GM23338 (cell line): ENCODE measurements at places on chromosomes 7 and 10. TPM values are rescaled to one million over a fixed set of nuclear protein-coding genes. Genes with fewer than 3 reads are reported as not detected.
A peak's percentile ranks its signal among the peaks of the same experiment; 100 is the strongest.

Gene ABCB4
- total RNA-seq = 1.2 and 3.0 TPM in 2 replicates

DNA sequence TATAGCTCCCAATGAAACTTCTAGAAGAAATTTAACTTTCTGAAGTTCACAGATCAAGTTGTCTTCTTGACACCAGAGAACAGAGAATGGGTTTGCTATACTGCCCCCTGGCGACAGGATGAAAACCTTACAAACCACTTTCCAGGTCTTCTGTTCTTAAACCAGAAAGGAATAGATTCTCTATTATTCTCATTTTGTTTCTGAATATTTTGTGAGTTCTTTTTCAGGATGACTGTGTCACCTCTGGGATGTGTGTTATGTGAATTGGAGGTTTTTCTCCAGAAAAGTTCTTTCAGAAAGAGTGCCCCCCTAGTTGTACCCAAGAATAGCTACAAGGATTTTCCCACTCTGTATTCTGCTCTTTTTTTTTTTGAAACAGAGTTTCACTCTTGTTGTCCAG, 6.3 kb downstream of the IFT22 start:
- DNase-seq = peak; percentile 86

- no peak for DNase-seq
These were observed 7.1 kb downstream of the FGFR2 start for GRCh38 chr10:121591186-121591585.

GRCh38 chr10:72337039-72337629, 17.6 kb downstream of the DNAJB12 start:
- DNase-seq = peak; percentile 76

Gene ZNF425
- total RNA-seq = 4.3 and 5.0 TPM in 2 replicates

Gene TEX36
- total RNA-seq = not detected in 2 replicates

DNA sequence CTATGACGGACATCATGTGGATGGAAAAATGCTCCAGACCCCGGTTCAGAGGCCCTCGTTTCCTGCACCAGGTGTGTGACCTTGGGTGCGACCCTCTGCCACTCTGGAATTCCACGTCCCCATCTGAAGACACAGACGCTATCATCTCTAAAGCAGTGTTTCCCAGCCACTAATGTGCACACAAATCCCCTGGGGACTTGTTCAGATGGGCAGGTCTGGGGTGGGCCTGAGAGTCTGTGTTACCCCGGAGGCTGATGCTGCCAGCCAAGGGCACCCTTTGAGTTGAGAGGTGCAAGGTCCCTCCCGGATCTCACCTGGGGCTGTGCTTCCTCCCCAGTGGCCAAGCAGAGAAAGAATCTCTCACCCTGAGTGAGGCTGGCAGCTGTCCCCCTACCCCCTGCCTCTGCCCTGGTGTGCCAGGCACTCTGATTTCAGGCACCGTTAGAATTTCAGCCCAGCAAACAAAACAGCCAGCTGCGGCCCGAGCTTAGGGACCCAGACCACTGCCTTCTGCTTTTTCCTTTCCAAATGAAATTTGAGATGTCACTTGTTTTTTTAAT, 90.0 kb downstream of the SLIT1 start:
- no peak for DNase-seq

Gene SPDYE1
- not detected in 2 replicates for total RNA-seq

GRCh38 chr7:28890137-28890536, 68.0 kb downstream of the TRIL start:
- peak; percentile 96 for DNase-seq

GRCh38 chr10:26254616-26255015, 38.0 kb downstream of the GAD2 start:
- DNase-seq = no peak

GRCh38 chr7:158473221-158473620, 114.4 kb downstream of the PTPRN2 start:
- peak; percentile 68 for DNase-seq

Gene ING3
- 17.8 and 32.0 TPM in 2 replicates for total RNA-seq

Gene OR2A5
- total RNA-seq = not detected in 2 replicates

Gene IDI2
- not detected in 2 replicates for total RNA-seq

Gene INPP5F
- 80.3 and 86.0 TPM in 2 replicates for total RNA-seq

DNA sequence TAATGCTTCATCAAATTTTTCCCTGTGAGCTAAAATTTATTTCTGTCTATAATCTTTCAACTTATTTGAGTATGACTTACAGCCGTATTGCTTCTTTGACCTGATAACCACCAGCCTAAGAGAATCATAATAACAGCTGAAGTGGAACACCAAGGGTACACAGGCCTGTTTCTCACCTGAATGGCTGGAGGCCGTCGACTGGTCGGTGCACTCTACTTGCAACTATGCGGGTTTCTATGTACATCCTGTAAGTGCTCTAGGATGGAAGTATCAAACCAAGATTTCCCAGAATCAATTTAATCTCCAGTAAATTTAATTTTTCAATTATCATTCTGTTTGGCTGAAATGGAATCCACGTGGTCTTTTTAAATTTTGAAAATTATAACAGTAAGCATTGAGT, 504.8 kb upstream of the PHF14 start:
- no peak for DNase-seq

- no peak for DNase-seq
These were observed 90.7 kb downstream of the CALD1 start for GRCh38 chr7:134870156-134870555.

GRCh38 chr10:122254831-122255230, 16.3 kb upstream of the BTBD16 start:
- no peak for DNase-seq

DNA sequence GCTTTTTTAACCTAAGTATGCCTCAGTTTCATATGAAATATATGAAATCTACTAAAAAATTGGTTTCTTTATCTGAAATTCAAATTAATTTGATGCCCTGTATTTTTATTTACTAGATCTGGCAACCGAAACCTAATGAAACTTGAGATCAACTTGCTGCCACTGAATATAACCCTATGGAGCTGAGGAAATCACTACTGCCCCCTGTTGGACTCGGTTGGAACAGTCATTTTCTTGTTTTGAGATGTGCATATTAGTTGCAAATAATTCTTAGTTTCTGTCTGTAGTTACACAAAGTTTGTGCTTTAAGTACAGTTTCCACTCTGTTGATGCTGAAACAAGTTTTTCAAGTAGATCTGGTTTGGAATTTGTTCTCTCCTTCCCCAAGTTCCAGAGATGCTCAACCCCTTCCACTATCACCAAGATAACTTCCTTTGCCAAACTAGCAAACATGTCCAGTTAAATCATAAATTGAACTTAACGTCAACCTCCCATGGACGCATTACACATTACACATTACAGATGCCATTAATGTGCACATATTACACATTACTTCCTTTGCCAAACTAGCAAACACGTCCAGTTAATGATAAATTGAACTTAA, 22.2 kb upstream of the EXOC4 start:
- peak; percentile 78 for DNase-seq

DNA sequence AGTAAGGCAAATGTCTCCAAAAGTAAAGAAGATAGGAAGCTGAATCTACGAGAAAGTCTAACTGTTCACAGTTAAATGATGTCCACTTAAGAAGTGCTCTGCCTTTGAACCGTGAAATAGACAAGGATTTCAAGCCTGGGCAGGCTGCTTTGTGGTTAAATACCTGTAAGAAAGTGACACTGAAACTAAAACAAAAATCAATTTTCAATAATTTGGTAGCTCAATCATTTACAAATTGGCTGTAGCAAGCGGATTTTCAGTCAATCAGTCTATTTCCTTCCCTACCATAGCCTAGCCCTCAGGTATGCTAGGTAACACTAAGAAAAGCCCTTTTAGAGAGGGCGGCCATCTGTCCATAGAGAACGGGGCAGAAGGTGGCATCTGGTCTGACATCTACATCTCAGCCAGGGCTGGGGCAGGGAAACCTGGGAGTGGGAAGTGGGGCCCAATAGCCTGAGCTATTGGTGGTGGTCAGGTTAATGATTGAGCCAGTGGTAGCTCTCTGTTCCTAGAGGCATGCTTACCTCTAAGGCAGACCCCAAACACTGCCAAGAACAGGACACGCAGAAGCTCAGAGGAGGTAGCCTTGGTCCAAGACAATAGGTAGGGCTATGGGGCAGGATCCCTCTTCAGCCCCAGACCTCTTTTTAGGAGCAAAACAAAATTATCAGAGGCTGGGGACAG, 223.2 kb downstream of the CCSER2 start:
- no peak for DNase-seq

Gene FKBP9
- total RNA-seq = 13.0 and 15.8 TPM in 2 replicates

DNA sequence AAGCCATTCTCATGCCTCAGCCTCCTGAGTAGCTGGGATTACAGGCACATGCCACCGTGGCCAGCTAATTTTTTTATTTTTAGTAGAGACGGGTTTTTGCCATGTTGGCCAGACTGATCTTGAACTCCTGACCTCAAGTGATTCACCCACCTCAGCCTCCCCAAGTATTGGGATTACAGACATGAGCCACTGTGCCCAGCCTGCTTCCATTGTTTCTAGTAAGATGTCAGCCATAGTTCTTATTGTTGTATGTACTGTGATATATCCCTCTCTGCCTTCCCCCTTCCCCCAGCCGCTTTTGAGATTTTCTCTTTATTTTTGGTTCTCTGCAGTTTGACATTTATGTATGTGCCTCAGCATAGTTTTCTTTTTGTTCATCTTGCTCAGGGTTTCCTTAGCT, 87.9 kb upstream of the KLF14 start:
- DNase-seq = no peak

Gene SFRP4
- not detected in 2 replicates for total RNA-seq

Gene ARHGEF35
- total RNA-seq = 21.4 and 26.3 TPM in 2 replicates

Gene NPY
- 3.1 TPM in 1 of 2 replicates, not detected in the other for total RNA-seq

- peak; percentile 74 for DNase-seq
These were observed 2.2 kb downstream of the CFAP46 start for GRCh38 chr10:132939957-132940790.

DNA sequence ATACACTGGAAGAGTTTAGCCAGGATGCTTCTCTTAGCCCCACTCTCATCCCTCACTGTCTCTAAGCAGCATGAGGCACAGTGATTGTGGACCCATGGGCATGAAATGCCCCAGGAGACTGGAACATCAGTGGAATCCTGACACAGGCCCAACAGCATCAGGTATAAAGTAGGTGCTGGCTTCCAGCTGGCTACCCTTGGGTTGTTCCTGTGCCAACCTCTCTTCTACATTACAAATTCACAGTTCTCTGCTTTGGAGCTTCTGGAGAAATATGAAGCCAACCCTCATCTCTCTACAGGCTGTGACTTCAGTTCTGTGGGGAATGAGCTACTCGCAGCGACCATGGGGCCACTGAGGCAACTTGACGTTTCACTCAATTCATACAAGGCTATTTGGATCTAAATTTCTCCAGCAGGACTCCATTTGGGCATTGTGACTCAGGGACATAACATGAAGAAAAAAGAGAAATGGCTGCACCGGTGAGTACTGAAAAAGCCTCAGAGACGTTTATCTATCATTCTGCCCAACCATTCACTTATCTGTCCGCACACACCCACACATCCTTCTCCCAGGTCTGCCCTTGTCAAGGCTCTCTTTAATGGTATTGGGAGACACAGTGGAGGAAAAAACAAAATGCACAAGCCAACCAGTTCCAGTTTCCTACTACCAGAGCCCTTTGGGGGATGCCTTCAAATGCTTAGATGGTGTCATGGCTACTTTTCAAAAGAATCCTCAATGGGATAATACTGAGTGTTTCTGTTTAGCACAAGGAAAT, 35.4 kb upstream of the TM9SF3 start:
- DNase-seq = no peak

DNA sequence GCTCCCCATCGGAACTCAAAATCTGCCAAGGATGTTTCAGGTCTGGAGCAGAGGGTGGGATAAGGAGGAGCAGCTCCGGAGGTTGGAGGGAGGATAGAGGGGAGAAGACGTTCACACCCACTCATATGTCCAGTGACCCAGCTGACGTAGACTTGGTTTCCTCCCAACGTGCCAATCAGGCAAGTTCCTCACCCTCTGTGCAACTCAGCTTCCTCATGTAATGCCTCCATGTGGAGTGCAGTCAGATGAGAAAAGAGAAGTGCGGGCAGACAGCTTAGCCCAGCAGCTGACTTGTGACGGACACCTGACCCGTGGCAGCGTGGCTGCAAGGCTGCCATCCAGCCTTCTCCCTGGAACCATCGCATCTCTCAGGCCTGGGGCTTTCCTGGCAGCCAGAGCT, 86.8 kb downstream of the NPTX2 start:
- no peak for DNase-seq

DNA sequence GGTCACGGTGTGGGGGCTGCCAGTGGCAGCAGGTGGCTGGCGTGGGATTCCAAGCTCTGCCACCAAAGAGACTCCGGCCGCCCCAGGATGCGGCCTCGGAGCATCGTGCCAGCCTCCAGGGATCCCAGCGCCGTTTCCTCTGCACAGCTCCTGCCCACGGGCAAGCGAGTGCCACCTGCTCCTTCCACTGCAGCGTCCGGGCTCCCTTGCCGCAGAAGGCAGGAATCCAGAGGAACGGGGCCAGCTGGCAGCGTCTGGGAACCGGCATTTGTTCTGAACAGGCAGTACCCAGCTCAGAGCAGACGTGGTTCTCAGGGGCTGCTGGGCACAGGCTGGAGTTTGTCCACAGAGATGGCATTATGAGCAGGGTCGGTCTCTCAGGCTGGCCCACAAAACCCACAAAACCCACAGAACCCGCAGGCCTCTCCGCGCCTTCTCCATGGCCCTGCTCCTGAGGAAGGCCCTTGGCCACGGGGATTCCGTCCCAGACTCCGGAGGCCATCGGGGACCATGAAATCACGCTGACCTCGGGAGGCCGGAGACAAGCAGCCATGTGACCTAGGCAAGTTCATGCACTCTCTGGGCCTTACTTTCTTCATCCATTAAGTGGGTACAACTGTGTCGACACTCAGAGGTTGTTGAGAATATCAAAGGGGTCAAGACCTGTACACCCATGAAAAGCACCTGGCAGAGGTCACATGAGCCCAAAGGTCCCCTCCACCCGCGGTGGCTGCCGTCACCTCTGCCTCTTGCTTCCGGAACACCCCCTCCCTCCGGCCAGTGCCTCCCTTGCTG, 72.1 kb upstream of the TNRC18 start:
- DNase-seq = no peak

DNA sequence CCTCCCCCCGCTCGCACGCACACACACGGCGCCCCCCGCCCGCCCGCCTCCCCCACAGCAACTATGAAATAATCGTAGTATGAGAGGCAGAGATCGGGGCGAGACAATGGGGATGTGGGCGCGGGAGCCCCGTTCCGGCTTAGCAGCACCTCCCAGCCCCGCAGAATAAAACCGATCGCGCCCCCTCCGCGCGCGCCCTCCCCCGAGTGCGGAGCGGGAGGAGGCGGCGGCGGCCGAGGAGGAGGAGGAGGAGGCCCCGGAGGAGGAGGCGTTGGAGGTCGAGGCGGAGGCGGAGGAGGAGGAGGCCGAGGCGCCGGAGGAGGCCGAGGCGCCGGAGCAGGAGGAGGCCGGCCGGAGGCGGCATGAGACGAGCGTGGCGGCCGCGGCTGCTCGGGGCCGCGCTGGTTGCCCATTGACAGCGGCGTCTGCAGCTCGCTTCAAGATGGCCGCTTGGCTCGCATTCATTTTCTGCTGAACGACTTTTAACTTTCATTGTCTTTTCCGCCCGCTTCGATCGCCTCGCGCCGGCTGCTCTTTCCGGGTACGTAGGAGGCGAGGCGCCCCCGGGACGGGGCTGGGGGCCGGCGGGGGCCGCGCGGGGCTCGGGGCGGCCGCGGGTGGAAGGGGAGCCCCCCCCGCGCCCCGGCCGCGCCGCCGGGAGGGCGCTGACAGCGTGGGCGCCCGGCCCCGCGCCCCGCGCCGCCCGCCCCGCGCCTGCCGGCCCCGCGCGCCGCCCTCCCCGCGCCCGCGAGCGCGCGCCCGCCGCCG, 441 bp downstream of the BMI1 start:
- DNase-seq = peak; percentile 87

GRCh38 chr7:4612237-4612636, 69.9 kb upstream of the FOXK1 start:
- DNase-seq = no peak
